ENCODE measurements at places on chromosomes 6 and 20. TPM values are rescaled to one million over a fixed set of nuclear protein-coding genes. Genes with fewer than 3 reads are reported as not detected.

The WDR27 gene
- polyA plus RNA-seq = 52.2 TPM

The SLC32A1 gene
- 1.3 TPM for polyA plus RNA-seq

The C6orf52 gene
- polyA plus RNA-seq = 2.1 TPM

The ZNF292 gene
- 46.8 TPM for polyA plus RNA-seq

The NEDD9 gene
- 64.5 TPM for polyA plus RNA-seq

DNA sequence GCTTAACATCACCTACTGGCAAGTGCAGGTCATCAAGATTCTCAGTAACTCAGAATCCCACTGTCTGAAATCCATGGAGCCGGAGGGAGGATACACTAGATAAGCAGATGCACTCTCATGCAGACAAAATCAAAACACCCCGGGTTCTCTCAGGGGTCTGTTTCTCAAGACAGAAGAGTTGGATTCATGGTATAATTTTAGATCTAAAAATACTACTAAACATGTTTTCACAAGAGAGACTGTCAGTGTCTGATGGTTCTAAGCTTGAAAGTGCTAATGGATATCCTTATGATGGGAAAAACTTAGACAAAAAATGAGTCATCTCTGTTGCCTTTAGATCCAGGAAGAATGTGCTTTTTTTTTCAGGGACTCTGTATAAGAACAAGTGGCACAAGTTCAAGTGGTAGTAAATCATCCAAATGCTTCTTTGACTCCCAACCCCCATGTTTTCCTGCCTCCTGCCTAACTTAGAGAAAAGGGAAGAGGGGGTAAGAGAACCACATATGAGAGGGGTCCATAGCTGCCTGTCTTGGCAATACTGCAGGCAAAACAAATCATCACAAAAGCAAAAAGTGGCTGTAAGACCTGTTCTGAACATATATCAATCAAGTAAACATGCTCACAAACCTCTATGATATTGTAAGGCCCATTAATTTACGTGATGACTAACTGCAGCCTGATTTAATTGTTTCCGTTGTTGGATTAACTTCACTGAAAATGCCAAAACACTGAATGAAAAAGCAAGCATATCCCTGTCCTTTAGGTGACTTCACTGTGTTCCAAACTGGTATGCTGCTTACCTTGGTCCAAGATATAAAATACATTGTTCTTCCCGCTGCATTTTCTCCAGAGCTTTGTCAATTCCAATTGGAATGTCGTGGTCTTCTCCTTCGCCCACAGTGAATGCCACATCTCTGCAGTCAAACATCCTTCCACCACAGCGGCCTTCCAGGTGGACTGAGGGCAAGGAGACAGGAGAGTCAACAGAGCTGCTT is 84.0 kb upstream of the TULP1 start:
- DNase-seq = peak; percentile 58

DNA sequence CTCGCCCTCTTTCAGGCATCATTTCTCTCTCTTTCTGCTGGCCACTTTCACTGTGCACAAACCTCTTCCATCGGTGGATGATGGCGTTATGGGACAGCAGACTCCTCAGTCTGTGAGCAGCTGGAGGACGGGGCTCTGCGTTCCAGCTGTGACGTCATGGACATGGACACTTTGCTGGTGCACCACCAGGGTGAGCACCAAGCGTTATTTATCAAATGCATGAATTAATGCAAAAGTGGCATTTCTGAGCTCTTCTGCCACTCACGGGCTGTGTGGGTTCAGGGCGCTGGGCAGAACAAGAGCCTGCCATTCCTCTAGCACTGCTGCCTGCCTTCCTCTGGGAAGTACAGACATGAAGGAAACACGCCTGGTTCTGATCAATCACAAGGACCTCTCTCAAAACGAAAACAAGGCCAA is 82.9 kb upstream of the MPC1 start:
- no peak for DNase-seq

DNA sequence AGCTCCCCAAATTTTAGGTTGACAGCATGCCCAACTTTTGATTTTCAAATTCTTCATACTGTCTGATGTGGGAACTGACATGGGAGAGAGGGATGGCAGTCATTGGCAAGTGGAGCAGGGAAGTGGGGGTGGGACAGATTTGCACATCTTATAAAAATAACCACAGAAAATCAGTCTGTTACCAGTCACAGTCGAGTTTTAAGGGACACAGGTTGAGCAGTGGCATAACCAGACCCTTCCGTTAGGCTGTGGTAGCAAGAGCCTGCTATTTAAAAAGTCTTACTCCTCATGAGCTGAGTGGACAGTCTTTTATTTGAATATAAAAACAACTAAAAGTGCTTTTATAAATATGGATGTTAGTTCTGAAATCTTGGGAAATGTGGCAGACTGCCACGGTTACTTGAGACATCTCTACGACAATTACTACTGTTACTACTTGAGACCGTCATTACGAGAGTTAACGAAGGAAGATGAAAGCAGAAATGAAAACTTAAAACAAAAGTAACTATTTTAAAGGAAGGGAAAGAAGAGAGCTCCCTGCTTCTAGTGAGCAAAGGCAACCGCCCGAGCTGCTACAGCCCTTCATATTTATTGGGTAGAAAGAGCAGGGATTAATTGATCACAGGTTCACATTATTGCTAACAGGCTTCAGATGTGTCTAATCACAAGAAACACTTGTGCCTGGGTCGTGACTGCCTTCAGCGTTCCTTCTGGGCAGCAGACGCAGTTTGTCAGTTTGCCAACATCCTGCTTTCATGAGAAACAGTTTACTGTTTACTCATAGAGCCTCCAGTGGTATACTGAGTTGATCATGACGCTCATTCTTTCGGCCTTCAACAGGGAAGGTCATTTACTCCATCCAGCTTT is 71.3 kb downstream of the EFHC1 start:
- no peak for DNase-seq

- DNase-seq = no peak
These were observed 345.9 kb downstream of the TAF4 start for GRCh38 chr20:61719691-61720347.

DNA sequence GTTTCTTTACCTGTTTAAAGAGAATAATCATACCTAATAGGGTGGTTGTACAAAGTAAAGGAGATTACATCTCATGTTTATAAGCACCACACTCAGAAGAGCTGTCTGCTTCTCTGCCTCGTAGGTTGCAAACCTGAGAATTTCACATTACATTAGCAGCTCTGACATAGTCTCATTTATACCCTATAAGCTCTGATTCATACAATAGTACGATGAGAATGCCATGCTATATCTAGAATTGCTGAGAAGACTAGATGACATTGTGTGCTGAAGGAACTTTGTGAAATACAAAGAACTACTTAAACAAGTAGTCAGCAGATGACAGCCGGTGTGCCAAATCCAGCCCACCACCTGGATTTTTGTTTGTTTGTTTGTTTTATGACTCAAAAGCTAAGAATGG is 121.2 kb downstream of the ADAT2 start:
- DNase-seq = no peak
